ENCODE measurements at places on chromosomes 11 and 22.

DNA sequence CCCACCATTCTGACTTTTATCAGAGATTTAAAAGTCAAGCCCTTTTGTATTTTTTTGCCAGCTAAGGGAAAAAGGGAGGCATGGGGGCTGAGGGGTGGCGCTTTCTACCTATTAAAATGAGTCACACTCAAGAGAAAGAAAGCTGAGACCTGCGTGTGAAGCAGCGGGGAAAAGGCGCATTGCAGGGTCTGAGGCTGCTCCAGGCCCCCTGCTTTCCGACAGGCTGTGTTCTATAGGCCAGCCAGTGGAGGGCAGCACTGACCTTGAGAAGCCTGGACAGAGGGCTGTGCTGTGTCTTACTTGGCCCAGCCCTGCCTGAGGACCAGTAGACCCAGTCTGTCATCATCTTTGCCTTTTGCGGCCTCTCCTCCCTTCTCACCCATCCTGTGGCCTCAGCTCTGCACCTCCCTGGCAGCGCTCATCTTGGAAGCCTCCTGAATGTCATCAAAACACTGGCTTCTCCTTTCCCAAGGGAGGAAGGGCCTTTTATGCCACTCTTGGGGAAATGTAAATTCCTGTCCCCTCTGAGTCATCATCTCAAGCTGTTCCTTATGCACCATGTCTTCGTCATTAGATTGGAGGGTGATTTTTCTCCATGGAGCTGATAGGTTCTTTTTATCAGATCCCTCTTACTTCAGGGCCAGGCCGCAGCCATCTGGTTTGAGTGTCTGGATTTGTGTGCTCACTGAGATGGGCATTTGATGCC is 12.6 kb upstream of the MAPK8IP1 start:
- peak; percentile 23 for DNase-seq

DNA sequence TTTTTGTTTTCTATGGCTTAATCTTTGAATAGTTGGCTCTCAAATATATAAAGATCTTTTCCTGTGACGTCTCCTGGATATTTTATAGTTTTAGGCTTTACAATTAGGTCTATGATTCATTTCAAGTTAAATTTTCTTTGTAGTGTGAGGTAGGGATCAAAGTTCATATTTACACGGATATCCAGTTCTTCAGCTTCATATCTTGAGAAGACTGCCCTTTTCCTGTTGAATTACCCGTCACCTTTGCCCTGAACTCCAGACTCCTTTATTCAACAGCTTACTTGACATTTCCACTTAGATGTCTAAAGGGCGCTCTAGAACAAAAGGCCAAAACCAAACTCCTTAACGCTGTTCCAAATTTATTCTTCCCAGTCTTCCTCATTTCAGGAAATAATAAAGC is 51.7 kb downstream of the TTC17 start:
- no peak for DNase-seq

- no peak for DNase-seq
These were observed 40.7 kb downstream of the SFI1 start for GRCh38 chr22:31537019-31537535.

DNA sequence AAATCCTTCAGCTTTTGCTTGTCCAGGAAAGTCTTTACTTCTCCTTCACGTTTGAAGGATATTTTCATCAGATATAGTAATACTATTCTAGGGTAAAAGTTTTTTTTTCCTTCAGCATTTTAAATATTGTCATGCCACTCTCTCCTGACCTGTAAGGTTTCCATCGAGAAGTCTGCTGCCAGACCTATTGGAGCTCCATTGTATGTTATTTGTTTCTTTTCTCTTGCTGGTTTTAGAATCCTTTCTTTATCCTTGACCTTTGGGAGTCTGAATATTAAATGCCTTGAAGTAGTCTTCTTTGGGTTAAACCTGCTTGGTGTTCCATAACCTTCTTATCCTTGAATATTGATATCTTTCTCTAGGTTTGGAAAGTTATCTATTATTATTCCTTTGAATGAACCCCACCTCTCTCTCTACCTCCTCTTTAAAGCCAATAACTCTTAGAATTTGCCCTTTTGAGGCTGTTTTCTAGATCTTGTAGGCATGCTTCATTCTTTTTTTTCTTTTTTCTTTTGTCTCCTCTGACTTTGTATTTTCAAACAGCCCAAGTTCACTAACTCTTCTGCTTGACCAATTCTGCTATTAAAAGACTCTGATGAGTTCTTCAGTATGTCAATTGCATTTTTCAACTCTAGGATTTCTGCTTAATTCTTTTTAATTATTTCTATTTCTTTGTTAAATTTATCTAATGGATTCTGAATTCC is 12.0 kb upstream of the WEE1 start:
- no peak for DNase-seq

- DNase-seq = peak; percentile 74
These were observed 8.4 kb downstream of the XBP1 start for GRCh38 chr22:28791841-28792490.

GRCh38 chr22:45518580-45518991 is 15.9 kb downstream of the FBLN1 start:
- no peak for DNase-seq

GRCh38 chr11:94732617-94733281 is 35.4 kb upstream of the AMOTL1 start:
- no peak for DNase-seq

DNA sequence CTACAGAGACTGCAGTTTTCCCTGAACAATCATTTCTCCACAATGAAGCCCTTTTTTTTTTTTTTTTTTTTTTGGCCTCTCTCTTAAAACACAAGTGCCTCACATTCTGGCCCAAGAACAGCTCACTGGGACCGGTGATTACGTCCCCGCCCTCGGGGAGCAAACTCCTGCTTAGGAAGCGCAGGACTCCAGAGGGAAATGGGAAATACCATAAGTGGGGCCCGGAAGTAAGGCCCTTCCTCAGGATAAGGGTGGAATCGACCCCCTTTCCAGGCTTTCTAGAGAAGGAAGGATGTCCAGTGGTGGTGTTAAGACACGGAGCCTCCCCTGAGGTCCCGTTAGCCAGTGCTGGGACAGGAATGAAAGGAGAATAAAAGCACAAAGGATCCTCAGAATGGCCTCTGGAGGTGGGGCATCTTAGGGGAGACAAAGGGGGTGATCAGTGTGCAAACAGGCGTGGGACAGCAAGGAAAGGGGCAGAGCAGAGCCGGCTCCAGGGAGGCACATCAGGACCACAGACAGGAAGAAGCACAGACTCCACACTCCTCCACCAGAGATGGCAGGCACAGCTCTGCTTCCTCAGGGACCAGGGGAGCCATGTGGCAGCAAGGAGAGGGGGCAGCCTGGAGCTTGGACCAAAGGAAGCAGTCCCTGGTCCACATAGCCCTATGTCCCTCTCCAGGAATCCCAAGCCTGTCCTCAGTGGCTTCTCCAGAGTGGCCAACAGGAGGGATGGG is 61.3 kb downstream of the CHST1 start:
- no peak for DNase-seq

GRCh38 chr11:94629741-94630140 is 62.6 kb downstream of the PIWIL4 start:
- no peak for DNase-seq

DNA sequence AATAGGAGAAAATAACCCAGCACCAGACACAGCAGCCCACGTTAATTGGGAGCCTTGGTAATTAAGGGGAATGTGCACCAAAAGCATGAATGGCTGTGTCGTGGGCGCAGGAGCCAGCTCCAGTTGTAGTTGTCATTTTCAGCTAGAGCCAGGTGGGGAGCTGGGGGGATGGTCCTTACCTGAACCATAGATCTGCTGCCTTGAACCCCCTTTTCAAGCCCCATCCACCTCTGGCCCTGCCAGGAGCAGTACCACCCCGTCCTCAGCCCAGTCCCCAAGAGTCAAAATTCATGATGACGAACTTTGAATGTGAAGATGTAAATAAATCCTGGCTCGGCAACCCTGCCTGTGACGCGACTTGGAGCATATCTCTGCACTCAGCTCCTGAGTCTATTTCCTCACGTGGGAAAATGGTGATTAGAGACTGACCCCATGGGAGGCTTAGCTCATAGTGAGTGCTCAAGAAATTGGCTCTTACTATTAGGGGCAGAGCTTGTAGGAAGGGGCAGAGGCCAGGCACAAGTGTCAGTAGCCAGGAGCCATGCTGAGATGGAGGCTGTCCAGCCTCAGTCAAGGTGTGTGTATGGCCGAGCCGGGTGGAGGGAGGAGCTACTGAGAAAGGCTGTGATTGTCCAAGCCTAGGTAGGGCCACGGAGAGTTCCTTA is 794 bp upstream of the FXYD6 start:
- DNase-seq = no peak

GRCh38 chr11:45178890-45179671 is 32.6 kb downstream of the PRDM11 start:
- DNase-seq = no peak
